ENCODE measurements at places on chromosomes 5 and 9.
A peak's percentile ranks its signal among the peaks of the same experiment; 100 is the strongest.

GRCh38 chr9:136576269-136576626, 30.4 kb upstream of the NOTCH1 start:
- no peak for DNase-seq

- no peak for DNase-seq
Observed at GRCh38 chr5:159105145-159106053, 5.7 kb upstream of the EBF1 start.

DNA sequence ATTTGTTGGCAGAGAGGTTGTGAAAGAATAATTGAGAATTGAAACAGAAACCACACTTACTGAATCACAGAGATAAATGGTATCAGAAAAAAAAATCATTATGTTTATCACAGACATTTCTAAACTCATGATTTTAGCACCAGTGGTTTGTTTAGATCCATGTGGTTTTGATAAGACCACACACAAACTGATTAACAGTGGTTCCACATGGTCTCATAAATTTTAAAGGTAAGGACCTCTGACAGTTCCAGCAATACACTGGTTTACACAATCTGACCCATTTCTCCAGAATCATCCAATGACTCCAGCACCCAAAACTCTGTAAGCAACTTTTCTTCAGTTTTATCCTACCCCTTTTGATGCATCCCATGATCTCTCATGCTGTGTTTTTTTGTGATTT, 261.2 kb downstream of the ANXA1 start:
- no peak for DNase-seq

DNA sequence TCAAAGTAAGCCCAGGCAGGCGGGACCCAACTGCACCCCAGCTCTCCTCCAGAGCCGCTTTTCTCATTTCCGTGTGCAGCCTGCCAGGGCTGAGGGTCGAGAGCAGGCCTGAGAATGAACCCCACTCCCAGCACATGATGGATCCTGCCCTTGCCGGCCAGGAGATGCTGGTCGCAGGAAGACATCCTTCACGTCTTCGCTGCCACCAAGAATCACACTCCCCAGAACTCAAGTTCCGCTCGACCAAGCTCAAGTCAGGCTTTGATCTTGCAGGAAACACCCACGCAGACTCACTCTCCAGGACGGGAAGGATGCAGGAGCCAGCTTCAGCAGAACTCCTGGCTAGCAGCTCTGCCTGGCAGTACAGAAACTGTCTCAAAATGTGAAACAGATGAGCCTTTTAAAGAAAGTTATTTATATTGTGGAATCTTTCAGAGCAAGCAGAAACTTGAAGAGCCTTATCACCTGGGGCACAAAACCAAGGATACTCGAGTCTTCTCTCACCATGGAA, 102.4 kb downstream of the ROR2 start:
- DNase-seq: no peak

DNA sequence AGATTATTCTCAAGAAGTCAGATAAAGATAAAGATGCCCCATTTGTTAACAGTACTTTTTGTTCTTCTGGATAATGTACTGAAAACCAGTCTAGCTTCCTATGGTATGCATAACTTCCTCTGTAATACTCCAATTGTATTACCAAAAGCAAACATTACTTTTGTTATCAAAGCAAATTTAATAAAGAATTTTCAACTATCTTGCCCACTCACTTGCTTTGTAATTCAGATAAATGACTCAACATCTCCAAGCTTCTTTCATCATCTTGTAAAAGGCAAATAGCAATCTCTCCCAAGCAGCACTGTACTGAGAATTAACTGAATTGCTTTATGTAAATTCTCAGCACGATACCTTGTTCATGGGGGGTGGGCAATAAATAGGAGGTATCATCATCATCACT, 98.3 kb downstream of the NFIB start:
- DNase-seq: no peak

DNA sequence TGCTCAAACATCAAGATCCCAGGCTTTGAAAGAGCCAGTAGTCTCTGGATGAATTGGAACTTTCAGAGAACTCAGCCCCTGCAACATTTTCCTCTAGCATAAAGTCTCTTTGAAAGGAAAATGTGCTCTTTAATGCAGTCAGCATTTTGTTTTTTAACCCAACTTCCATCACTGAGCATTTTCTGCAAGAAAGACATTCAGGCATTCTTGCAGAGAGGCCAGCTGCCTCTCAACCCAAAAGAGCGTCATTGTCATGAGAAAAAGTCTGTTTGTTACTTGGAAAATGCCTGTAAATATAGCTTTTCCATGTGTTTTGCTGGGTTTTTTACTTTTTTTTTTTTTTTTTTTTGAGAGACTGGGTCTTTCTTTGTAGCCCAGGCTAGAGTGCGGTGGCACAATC, 225.0 kb downstream of the ADAMTSL1 start:
- no peak for DNase-seq

DNA sequence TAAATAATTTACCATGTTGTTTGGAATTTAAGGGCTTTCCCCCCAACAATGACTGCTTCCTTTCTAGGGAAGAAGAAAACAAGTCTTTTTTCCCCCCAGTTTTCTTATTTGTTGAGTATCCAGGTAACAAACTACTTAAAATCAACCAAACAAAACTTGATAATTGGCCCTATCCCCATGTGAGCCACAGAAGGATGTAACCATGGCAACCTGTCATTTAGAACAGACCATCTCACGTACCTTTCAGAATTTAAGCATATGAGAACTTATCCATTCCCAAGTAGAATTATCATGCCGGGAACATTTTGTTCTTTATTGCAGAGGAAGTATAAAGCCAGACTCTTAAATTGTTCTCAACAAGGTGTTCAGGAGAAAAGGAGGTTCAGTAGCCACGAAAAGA, 392.3 kb downstream of the CETN3 start:
- no peak for DNase-seq

DNA sequence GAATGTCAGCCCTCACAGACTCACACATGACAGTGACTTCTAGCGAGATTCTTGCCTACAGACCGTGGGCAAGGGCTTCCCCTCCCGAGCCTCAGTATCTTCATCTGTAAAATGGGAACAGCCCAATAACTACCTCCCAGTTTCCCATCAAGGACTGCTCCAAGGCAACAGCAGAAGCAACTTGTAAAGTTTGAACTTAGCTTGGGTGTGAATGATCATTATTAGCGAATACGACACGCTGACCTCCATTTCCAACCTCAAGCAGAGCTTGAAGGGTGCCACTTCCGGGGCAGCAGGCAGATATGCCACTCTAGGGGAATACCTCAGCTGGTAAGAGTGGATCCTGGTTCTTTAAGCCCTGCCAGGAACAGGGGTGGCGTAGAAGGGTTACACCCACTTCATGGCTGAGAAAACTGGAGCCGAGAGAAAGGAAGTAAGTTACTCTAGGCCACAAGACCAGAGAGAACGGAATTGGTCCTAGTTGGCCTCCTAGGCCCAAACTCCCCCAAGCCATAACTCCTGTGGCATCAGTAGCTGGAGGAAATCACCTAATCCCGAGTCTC, 2.0 kb downstream of the RNF44 start:
- DNase-seq: peak; percentile 78

GRCh38 chr5:149803641-149804468, 73.7 kb downstream of the PPARGC1B start:
- DNase-seq: no peak

DNA sequence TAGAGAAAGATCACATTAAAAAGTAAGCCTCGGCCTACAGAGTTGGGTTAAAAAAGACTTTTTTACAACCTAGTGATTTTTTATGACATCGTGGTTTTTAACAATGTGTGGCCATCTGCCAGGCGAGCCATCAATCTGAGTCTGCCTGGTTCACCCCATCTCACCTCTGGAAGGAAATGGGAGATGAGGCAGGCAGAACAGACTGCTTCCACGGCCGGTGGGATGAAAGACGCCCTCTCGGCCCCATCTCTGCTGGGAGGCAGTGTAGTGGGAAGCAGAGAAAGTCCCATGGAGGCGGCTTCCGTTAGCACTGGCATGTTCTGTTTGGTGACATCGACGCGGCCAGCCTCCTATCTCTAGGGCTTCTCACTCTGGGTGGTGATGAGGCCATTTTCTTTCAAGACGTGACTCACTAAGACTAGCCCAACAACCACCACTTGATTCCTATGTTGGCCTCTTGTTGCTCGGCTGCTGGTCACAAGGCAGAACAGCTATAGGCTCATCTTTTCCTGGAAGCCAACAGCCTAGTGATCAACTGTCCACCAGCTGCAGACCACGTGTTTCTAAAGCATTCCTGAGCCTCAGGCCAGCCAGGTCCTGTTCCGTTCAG, 132.4 kb upstream of the OTULINL start:
- peak; percentile 56 for DNase-seq

- DNase-seq: no peak
Observed at GRCh38 chr9:21016701-21017491, 14.5 kb downstream of the HACD4 start.

DNA sequence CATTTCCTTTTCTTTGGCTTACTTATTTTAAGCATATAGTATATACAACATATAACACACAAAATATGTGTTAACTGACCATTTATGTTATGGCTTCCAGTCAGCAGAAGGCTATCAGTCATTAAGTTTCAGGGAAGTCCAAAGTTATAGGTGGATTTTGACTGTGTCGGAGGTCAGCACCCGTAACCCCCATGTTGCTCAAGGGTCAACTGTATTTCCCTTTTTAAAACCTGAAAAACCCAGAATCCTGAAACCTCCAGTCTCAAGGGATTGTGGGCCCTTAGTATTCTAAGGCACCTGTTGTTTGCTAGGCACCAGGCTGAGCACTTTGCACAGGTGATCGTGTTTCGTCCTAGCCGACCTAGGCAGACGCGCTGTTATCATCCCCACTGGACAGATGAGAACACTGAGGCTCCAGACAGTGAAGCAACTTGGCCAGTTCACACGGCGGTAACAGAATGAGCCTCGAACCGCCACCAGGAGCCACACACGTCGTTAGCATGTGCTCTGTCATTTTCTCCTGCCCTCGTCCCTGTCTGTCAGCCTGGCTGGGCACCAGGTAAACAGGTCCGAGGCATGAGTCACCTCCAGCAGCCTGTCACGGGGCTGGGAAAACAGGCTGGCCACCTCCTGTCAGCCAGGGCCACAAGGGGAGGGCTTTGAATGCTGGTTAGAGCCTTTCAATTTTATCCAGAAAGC, 39.9 kb downstream of the DUSP1 start:
- no peak for DNase-seq

GRCh38 chr5:94021246-94021645, 279.8 kb upstream of the POU5F2 start:
- DNase-seq: peak; percentile 24

GRCh38 chr5:54760182-54760935, 225.0 kb downstream of the ESM1 start:
- no peak for DNase-seq

DNA sequence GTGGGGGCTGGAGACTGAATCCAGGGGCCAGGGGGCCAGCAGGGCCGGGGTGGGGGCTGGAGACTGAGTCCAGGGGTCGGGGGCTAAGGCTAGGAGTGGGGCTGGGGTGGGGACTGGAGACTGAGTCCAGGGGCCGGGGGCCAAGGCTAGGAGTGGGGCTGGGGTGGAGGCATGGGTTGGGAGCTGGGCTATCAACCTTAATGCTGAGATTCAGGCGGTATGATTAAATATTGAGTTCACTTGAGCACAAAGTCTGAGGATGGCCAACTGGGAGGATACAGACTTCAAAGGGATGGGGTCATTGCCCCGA, 17.0 kb upstream of the LRRC14B start:
- no peak for DNase-seq

- no peak for DNase-seq
Observed at GRCh38 chr5:155529362-155529761, 515.8 kb downstream of the KIF4B start.

GRCh38 chr5:139196296-139196956, 1.7 kb downstream of the SIL1 start:
- DNase-seq: no peak
